ENCODE measurements at places on chromosomes 12 and 14. TPM values are rescaled to one million over a fixed set of nuclear protein-coding genes. Genes with fewer than 3 reads are reported as not detected.

GPR84 gene
- polyA plus RNA-seq: not detected

- no peak for DNase-seq
Measured at GRCh38 chr12:62215506-62215905, 44.7 kb upstream of the USP15 start.

GRCh38 chr12:53196486-53196885, 10.6 kb downstream of the ITGB7 start:
- no peak for DNase-seq

- DNase-seq: no peak
Measured at GRCh38 chr12:5160827-5161226, 117.1 kb downstream of the KCNA5 start.

Measured in naive B cell (primary cell).